ENCODE measurements at places on chromosomes 1 and 21. TPM values are rescaled to one million over a fixed set of nuclear protein-coding genes. Genes with fewer than 3 reads are reported as not detected.

DNA sequence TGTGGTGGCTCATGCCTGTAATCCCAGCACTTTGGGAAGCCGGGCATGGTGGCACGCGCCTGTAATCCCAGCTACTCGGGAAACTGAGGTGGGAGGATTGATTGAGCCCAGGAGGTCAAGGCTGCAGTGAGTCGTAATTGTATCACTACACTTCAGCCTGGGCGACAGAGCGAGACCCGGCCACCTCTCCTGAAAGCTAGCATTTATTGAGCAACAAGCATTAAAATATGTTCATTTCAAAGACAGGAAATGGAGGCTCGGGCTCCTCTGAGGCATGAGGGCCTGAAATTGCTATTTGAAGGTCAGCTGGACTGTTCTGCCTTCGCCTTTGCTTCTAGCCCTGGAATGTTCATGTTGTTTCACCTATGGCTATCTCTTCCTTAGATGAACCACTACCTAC is 34.5 kb downstream of the SPATA21 start:
- no peaks in the 10 kb centered on the region for H3K4me1 ChIP-seq
- DNase-seq: no peak
- H3K27ac ChIP-seq: no peak overlapping the region
- H3K36me3 ChIP-seq: peaks cover 7% of the 10 kb centered on the region
- no peak overlapping the region for H3K4me3 ChIP-seq
- H3K27me3 ChIP-seq: no peaks in the 10 kb centered on the region

- H3K36me3 ChIP-seq: no peaks in the 10 kb centered on the region
- no peak for DNase-seq
- peak overlapping the region; percentile 70 for H3K4me3 ChIP-seq
- H3K4me1 ChIP-seq: peaks cover 35% of the 10 kb centered on the region
Measured at GRCh38 chr1:230427094-230427876, 1.2 kb upstream of the PGBD5 start.

DNA sequence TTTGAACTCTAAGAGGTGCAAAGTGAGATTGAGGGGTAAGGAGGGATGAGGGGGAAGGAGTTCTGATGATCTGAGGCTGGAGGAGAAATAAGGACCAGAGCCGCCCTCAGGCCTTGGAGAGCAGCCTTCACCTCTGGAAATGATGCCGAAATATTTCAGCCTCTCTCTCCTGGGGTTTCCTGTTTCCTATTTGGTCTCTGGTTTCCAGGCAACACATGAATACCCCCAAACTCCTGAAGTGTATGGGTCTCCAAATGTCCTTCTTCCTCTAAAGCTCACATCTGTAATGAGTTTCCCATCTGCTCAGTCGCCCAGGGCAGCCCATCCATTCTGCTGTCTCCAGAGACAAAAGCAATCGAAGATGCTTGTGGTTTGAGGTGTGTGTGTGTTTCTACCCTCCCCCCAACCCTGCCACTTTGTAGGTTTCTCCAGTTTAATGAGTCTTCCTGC is 52.0 kb upstream of the FAM20B start:
- no peak overlapping the region for H3K4me3 ChIP-seq
- peaks cover 8% of the 10 kb centered on the region for H3K4me1 ChIP-seq
- DNase-seq: no peak
- no peak overlapping the region for H3K27ac ChIP-seq

DNA sequence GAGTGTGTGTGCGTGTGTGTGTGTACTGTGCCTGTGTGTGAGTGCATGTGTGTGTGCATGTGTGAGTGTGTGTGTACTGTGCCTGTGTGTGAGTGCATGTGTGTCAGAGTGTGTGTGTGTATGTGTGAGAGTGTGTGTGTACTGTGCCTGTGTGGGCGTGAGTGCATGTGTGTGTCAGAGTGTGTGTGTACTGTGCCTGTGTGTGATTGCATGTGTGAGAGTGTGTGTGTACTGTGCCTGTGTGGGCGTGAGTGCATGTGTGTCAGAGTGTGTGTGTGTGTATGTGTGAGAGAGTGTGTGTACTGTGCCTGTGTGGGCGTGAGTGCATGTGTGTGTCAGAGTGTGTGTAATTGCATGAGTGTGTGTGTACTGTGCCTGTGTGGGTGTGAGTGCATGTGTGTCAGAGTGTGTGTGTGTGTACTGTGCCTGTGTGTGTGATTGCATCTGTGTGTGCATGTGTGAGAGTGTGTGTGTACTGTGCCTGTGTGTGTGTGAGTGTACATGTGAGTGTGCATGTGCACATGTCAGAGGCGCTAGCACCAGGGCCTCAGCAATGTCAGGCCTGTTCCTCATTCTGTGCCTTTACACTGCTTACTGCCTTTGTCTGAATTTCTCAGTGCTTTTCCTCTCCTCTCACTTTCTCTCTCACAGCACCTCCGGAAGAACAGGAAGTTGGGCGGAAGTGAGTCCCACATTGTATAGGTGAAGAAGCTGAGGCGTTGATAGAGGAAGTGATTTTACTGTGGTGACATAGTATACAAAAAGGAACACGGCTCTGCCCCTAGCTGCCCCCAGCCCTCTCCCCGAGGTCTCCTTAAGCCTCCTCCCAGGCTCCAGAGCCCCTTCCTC is 4.9 kb downstream of the SLC5A9 start:
- H3K36me3 ChIP-seq: no peaks in the 10 kb centered on the region
- no peak overlapping the region for H3K4me3 ChIP-seq
- no peaks in the 10 kb centered on the region for H3K4me1 ChIP-seq
- H3K27ac ChIP-seq: no peak overlapping the region
- no peak for DNase-seq

- H3K27ac ChIP-seq: no peak overlapping the region
- H3K36me3 ChIP-seq: peaks cover 60% of the 10 kb centered on the region
- no peak for DNase-seq
- H3K4me1 ChIP-seq: peaks cover 4% of the 10 kb centered on the region
Measured at GRCh38 chr1:182575540-182576149, 13.4 kb downstream of the RNASEL start.

DNA sequence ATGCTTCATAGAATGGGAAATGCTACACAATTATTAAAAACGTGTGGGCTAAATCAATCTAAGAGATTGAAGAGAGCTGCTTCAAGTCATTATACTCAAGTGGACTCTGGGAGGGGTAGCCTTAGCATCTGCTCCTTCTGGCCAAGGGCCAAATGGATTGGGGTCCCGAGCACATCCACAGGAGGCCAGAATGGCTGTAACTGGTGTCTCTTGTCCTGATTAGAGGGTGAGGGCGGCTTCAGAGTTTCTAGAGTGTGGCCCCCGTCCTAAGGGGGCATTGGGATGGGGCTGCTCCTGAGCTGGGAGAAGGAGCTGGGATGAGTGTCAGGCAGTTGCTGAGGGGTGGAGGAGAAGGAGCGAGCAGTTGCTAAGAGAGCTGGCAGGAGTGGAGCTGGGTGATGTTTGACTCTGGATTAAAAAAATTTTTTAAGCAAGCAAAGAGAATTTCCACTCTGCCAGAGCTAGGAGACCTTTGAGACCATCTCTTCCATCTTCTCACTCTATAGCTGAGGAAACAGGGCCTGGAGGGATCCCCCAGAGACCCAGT is 71.3 kb upstream of the TLR5 start:
- DNase-seq: no peak
- peaks cover 2% of the 10 kb centered on the region for H3K4me1 ChIP-seq
- H3K36me3 ChIP-seq: no peaks in the 10 kb centered on the region
- H3K4me3 ChIP-seq: no peak overlapping the region

DNA sequence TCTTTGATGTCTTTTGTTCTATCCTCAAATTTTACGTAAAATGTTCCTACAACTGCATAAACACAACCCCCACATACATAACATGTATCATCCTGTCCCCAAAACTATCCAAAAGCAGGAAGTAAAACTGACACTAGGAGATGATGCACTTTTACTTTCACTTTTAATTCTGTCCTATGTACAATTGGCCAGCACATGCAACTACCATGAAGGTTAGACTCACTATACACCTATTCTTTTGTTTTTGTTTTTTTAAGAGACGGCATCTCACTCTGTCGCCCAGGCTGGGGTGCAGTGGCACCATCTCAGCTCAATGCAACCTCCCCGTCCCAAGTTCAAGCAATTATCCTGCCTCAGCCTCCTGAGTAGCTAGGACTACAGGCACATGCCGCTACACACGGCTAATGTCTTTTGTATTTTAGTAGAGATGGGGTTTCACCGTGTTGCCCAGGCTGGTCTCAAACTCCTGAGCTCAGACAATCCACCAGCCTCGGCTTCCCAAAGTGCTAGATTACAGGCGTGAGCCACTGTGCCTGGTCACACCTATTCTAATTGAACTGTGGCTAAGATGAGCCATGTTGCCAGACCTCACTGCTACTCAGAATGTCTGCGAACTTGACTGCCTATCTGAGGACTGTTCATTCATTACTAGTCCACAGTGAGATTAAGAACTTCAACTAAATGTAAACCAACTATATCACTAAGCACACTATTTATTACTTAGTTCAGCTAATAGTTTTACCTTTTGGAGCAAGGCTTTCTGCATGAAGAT is 48.0 kb downstream of the TOR3A start:
- no peak for DNase-seq
- peaks cover 23% of the 10 kb centered on the region for H3K36me3 ChIP-seq
- H3K4me3 ChIP-seq: peak overlapping the region; percentile 57
- H3K4me1 ChIP-seq: peaks cover 21% of the 10 kb centered on the region
- H3K27ac ChIP-seq: peak overlapping the region; percentile 77

DNA sequence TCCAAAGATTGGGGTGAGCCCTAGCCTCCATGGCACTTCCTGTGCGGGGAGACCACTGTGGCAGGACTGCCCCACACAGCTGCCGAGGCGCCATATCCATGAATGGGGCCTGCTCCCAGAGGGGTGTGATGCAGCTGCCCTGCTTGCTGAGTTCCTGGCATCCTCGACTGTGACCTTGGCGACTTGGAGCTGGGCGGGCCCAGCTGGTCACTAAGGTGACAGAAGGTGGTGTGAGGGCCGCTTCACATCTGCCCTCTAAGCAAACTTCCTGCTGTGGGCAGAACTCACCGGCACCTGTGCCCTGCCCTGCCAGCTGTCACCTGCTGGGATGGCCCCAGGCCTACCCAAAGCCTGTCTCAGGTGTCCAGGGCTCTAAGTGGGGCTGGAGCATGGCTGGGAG is 9.0 kb downstream of the TMEM61 start:
- no peaks in the 10 kb centered on the region for H3K36me3 ChIP-seq
- DNase-seq: no peak
- H3K4me1 ChIP-seq: peaks cover 8% of the 10 kb centered on the region
- no peak overlapping the region for H3K27ac ChIP-seq

DNA sequence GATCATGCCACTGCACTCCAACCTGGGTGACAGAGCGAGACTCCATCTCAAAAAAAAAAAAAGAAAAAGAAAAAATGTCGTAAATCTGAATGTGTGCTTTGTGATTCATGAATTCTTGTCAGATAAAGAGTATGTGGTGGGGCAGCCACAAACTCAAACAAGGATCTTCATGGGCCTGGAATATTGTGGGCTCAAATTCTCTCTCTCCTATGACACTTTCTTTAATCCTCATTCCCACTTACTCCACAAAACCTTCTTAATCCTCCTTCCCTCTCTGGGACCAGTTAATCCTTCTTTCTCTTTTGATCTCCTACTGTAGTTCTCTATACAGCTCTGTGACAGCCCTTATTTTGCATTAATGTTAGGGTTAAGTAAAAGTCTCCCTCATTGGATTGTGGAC is 112.3 kb downstream of the AK5 start:
- H3K27me3 ChIP-seq: no peaks in the 10 kb centered on the region
- H3K4me3 ChIP-seq: no peak overlapping the region
- no peak overlapping the region for H3K27ac ChIP-seq
- H3K36me3 ChIP-seq: no peaks in the 10 kb centered on the region
- H3K4me1 ChIP-seq: no peaks in the 10 kb centered on the region
- DNase-seq: no peak

GRCh38 chr1:175629318-175629694 is 114.1 kb downstream of the TNR start:
- H3K4me3 ChIP-seq: no peak overlapping the region
- H3K4me1 ChIP-seq: no peaks in the 10 kb centered on the region
- peaks cover 3% of the 10 kb centered on the region for H3K27me3 ChIP-seq
- no peak for DNase-seq
- H3K27ac ChIP-seq: no peak overlapping the region

DNA sequence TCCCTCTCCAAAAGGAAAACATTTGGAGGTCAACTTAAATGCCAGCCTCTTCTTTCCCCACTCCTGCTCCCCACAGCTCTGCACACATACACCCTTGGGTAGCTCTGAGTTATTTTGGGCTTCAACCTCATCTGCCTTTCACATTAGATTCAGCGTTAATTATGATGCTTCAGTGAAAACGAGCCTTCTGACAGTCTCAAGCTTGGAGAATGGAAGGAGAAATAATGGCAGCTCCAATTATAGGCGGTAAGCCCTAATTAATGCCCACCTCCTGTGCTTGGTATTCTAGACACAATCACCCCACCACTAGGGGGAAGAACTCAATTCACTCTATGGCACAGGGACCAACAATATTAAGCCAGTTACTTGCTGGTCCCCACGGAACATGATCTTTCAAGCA is 397.9 kb downstream of the BRINP2 start:
- no peak overlapping the region for H3K27ac ChIP-seq
- H3K36me3 ChIP-seq: no peaks in the 10 kb centered on the region
- no peak for DNase-seq
- peaks cover 57% of the 10 kb centered on the region for H3K27me3 ChIP-seq

DNA sequence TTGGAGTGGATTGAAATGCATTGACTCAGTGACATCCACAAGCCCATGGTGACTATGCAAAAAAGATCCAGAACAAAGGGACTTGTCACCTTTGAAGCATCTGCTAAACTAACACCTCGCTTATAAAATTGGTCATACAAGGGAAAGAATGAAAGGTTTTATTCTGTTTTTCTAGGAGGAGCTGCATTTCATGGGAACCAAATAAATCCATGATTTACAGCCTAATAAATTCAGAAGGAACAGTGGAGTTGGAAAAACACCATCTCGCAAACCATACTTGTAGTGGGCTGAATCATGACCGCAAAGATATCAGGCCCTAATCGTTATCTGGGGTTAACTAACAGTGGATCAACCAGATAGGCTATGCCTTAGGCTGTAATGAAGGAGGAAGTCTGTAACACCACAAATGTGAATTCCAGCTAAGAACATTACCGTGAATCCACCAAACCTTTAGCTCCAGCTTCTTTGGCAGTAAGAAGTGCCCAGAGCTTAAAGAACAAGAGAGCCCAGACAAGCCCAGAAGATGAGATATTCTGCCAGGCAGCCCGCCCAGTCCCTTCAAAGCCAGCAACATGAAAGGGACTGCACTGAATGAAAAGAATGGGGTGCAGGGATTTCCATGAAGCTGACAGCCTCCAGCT is 27.4 kb downstream of the RSPH1 start:
- H3K4me1 ChIP-seq: peaks cover 7% of the 10 kb centered on the region
- no peak overlapping the region for H3K27ac ChIP-seq
- no peak for DNase-seq
- H3K36me3 ChIP-seq: no peaks in the 10 kb centered on the region

DNA sequence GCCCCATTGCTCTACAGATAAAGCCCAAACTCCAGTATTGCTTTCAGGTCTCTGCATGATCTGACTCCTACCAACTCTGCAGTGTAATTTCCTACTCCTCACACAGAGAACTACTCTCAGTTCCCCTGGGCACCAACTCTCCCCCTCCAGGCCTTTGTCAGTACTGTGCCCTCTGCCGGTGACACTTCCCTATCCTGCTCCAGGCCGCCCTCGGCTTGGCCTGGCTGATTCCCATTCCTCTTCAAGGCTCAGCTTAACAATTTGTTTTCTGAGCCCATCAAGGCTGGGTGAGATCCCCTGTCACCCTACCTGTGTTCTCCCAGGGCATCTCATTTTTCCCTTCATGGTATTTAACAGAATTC is 2.6 kb downstream of the SLAMF8 start:
- H3K27ac ChIP-seq: no peak overlapping the region
- H3K36me3 ChIP-seq: no peaks in the 10 kb centered on the region

The MEX3A gene
- total RNA-seq: 0.16 TPM

The CFHR1 gene
- not detected for total RNA-seq

The PLCH2 gene
- total RNA-seq: 0.16 TPM

The CR2 gene
- total RNA-seq: not detected
